NCI-H1694 treated with DMSO at 0.1 percent for 48 hours (cell line): ENCODE measurements at places on chromosomes 7 and 10.

DNA sequence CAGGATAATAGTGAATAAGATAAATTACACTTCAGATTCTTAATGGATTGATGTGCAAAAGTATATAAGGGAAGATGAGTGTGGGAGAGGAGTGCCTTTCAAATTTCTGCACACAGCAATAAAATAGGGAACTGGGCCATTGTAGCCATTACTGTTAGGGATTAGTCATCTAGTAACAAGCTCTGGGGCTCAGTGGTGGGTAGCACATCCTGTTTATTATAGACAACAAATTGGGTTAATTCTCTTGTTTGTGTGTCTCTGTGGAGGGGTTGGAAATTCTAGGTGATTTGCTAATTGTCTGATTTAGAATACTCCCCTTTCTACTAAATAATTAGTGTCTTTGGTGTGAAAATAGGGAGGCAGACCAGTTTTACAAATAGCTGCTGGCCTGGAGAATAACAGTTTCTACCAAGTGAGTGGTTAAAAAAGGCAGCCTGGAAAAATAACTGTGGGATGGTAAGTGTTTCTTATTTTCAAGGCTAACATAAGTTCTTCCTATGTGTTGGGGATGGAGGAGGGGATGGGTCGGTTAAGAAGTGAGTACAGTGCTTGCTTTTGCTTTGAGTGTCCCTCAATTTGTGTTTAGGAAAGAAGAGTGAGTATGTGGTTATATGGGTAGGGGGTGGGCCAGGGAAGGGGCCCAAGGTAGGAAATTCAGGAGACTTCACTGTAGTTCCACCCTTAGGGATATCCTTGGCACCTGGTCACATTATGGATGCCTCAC lies 43.3 kb upstream of the TMEM248 start:
- DNase-seq = no peak

DNA sequence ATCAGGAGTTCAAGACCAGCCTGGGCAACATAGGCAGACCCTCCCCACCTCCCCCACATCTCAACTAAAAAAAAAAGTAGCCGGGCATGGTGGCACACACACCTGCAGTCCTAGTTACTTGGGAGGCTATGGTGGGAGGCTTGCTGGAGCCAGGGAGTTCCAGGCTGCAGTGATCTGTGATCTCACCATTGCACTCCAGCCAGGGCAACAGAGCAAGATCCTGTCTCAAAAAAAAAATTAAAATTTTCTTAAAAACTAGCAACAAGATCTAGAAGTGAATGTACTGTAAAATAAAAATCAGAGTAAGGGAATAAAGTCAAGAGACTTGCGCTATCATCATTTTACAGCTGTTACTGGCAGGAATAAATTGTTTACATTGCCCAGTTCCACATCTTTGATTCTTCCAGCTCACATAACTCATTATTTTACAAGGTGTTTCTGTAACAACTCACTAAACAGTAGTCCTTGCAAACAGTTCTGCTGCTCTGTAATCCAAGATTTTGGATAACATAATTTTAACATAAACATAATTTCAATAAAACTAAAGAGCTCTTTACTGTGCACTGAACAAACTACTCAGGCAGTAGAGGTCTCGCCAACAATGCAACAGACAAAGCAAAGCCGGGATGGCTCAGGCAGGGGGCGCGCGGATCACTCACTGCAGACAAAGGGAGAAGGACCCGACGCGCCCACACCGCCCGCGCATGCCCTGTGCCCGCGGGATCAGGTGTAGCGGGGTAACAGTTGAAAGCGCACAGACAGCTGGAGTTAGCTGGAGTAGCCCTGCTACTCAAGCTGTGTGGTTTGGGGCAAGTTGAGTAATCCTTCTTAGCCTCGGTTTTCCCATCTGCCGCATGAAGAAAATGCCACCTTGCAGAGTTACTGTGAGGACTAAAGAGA lies 73.3 kb upstream of the NFE2L3 start:
- peak; percentile 95 for DNase-seq

DNA sequence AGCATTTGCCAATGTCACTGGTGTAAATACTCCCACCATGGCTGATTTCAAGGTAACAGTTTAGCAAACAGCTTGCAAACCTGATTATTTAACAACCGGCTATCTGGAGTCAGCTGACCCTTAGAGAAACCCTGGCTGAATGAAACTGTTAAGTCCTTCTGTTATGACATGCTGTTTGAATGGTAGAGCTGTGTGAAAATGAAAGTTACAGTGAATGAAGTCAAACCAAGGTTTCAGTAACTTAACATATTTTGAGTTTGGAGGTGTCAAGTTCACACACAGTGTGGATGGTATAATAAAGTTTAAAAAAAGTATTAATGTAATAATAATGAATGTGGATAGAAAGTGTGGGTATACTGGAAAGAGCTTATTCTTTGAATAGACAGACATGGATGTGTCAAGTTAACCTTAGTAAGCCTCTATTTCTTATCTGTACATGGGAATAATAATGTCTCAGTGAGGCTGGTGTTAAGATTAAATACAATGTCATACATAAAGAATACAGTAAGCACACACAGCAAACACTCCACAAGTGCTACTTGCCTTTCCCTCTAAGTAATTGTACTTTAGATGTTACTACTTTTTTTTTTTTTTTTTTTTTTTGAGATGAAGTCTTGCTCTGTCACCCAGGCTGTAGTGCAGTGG lies 150.4 kb downstream of the TAX1BP1 start:
- no peak for DNase-seq

DNA sequence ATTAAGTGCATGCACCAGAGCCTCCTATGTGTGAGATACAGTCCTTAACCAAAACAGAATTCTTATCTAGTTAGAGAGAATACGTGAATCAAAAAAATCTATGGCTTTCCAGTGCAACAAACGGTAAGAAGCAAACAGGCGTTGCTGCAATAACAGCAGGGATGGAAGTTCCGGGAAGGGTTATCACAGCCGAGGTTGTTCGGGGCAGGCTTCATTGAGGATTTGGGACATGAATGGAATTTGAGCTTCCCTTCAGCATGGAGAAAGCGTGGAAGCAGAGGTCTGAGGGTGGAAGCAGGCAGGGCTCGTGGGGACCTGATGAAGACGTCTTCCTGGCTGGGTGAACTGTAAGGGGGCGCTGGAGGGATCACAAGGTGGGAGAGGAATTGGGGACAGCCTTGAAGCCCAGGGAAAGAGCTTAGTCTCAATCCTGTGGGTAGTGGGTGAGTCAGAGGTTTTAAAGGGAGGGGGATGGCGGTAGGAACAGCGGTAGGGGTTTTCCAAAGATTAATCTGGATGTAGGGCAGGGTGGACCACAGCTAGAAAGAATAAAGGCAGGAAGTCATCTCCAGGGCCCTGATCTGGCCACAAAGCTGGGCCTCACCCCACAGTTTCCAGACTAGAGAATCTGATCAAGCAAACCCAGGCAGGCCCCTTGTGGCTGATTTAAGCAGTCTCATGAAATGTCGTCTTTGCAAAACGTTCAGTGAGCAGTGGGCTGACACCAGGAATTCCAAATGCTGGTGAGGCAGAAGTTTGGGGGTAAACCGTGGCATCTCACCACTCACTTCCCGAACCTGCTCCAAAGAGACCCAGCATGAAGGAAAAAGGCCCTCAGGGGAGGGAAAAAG lies 65.1 kb downstream of the CALML3 start:
- DNase-seq = no peak

DNA sequence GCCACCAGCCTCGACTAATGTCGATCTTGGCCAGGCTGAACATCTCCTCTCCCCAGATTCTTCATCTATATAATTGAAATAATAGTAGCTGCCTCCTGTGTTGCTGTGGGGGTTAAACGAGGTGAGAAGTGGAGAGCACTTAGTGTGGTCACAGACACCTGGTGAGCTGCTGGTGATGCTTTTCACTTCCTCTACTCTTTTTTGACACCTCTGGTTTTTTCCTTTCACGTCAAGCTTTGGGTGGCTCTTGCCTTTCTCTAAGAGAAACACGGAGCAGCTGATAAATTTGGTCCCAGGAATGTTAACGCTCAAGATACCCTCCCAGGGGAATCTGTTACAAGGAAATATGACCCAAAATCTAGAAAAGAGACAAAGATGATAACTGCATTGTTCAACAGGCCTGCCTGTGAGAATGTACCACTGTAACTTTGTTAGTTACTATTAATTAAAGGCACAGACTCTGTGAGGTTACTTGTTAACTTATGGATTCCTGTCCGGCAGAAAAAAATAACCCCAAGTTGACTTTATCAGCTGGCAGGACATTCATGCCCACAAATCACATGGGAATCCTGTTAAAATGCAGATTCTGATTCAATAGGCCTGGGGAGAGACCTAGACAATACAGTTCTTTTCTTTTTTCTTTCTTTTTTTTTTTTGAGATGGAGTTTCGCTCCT lies 9.5 kb upstream of the NPFFR1 start:
- DNase-seq = no peak

DNA sequence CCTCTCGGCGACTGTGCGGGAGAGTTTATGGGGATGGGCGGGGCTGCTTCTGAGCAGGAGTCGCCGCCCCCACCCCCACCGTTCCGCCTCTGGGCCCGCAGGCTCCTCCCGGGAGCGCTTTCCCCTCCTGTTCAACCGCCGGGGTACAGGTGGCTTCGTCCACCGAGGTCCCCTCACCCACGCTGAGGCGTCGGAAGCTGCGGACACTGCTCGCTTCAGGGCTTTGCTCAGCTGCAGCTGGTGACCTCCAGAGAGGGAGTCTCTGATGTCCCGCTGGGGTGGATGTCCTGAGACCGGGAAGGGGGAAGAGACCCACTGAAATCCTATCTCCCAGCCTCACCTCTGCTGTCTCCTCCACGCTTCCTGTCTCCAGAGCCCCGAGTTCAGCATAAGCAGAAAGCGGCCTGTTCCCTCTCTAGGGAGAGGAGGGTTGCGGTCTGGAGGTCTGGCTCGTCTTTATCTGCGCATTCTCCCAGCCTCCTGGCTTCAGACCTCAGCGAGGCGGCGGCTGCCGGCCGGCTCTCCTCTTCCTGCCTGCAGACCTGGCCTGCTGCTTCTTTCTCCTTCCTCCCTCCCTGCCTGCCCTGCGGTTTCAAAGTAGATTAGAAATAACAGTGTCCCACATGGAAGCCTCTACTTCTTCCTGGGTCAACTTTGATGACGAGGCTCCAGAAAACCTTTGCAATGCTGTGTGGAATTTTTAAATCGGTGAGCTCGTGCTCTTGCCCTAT lies 1.8 kb downstream of the CYP2E1 start:
- no peak for DNase-seq

DNA sequence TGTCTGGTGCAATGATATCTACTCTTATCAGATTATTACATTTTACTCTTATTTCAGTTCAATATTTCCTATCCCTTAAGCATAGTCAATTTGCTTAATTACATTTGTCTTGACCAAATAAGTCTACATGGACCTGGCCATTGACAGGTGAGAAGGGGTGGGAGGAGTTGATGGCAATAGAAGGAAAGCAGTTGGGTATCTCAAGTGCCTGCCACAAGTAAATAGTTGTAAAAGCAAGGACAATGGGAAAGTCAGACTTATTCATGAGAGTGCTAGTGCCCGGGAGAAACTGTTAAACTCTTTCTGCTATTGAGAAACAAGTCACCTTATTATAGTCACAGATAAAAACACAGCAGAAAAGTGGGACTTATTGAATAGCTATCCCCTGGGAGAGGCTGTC lies 32.4 kb upstream of the HGF start:
- no peak for DNase-seq

GRCh38 chr7:139694389-139694676 lies 83.5 kb downstream of the HIPK2 start:
- DNase-seq = no peak

DNA sequence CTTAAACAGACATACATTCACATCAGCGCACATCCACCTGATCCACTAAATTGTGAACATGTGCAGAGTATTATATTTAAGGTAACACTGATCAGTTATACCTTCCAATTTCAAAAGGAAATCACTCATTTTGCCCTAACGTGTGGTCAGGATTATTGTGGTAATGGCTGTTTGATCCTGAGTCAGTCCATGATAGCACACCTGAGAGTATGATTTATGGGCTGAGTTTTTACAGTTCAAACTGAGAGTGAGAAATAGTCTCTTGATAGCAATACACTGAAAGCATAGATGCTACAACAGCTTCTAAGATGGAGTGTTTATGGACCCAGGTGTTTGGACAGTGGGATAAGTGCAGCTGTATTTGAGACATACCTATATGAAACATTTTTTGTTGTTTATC lies 96.7 kb downstream of the KIF20B start:
- DNase-seq = no peak

DNA sequence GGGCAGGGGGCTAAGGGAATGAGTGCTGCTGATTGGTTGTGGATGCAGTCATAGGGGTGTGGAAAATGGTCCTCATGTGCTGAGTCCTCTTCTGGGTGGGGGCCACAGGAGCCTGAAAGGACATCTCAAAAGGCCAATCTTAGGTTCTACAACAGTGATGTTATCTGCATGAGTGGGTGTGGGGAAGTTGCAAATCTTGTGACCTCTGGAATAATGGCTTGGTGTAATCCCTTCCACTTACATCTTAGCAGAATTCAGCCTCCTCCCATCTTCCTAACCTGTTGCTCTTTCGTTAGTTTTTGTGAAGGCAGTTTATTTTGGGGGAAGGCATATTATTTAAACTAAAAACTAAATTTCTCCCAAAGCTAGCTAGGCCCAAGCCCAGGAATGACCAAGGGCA lies 42.0 kb upstream of the OIT3 start:
- no peak for DNase-seq

DNA sequence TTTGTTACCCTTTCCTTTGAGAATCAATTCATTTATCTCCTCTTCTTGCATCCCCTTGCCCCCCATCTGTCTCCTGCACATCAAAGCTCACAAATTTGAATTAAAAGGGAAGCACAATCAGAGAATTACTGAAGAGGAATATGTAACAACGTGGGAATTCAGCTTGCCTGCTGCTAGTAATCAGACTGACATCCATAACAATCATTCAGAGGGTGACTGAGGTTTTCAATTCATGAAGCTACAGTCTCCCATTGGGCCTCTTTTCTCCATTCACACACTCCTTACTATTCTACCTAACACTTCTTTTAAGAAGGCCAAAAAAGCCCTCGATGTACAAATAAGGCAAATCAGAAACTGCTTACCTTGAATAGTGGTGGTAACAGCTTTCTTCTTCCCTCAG lies 24.3 kb upstream of the DNA2 start:
- no peak for DNase-seq

DNA sequence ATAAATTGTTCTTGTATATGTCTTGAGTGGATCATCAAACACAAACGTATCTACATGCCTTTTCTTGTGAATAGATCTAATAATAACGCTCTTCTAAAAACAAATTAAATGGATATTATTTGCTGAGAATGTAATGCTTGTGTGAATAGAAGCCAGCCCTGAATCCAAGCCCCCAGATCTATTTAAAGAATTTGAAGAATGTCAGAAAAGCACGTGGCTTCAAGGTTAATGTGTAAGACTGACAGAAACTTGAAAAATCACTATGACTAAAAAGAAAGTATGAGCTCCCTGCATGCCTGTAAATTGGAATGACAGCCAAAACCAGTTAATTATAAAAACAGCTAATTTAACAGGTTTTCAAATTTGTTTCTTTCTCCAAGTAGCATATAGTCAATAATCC lies 43.2 kb upstream of the ATRNL1 start:
- DNase-seq = no peak

GRCh38 chr7:67022511-67022910 lies 25.9 kb downstream of the TYW1 start:
- no peak for DNase-seq

GRCh38 chr10:34175121-34175520 lies 640.0 kb downstream of the PARD3 start:
- no peak for DNase-seq
